ENCODE measurements at places on chromosomes 5 and 9.

DNA sequence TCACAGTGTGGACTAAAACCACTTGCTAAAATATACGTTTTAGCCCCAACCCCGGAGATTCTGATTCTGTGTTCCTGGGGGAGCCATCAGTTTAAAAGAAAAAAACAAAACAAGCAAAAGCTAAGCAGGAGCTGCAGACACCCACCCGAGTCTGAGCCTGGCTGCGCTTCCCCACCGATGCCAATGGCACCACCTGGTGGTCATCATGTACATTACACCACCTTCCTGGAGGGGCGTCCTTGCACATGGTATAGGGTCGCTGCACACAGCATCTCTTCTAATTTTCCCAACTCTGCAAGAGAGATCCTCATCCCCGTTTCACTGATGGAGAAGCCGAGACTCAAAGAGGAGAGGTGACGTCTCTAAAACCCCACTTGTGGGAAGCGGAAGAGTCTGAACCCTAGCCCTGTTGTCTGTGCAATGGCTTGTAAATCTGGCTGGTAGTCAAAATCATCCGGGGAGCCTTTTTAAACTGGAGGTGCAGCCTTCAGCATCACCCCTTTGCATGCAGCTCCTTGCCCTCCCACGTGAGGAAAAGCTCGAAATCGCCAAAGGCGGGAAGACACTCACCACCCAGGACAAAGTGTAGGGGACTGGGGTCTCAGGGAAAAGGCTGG is 23.1 kb upstream of the CNOT6 start:
- DNase-seq, result peak; percentile 72

DNA sequence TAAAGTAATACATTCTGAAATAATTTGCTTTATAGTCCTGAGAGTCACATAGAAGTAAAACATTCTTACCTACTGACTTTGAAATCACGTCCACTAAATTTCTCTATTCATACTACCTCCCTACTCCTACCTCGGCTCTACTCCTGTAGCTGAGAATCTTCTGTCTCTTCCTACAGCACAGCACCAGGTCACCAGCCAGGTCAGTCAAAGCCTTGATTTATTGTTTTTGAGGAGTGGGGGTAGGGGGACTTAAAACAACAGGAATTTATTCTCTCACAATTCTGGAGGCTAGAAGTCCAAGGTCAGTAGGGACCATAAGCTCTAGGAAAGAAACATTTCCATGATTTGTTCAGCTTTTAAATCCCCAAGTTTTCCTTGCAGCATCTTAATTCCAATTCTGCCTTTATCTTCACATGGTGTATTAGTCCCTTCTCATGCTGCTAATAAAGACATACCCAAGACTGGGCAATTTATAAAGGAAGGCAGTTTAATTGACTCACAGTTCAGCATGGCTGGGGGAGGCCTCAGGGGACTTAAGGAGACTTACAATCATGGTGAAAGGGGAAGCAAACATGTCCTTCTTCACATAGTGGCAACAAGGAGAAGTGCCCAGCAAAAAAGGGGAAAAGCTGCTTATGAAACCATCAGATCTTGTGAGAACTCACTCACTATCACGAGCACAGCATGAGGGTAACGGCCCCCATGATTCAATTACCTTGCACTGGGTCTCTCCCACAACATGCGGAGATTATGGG is 49.6 kb upstream of the CCNG1 start:
- no peak for DNase-seq

DNA sequence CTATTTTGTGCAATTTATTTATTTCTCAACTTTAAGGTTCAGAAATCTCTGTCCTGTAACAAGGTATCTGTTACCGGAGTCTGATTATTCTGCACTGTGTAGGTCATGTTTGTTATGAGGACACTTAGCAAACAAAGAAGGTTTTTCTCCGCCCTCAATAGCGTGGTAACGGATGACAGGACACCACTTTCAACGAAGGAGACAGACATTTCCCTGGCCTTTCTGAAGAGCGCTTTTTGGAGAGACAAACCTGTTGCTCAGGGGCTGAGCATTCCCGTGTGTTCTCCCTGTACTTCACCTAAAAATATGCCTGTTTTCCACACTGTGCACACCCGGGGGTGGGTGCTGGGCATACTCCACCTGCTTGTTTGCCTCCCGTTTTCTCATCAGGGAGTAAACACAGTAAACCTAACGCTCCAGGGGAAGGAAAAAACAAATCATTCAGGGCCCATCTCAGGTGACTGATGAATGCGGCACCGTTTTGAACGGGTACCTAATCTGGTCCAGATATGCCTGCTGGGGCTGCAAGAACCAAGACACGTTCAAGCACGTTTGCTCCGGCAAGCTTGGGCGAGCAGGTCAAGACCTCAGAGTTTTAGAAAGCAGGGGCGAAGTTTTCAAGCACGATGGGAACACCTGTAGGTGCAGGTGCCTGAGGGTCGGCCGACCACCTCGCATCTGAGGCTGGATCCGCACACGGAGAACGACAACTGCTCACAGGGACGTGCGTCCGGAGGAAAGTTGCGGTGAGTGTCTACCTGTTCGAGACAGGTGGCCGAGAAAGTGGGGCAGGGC is 859 bp downstream of the RETREG1 start:
- no peak for DNase-seq

- no peak for DNase-seq
Measured at GRCh38 chr9:106438928-106439327, 424.0 kb upstream of the ZNF462 start.

GRCh38 chr9:132319421-132320110 is 35.2 kb downstream of the SETX start:
- no peak for DNase-seq

DNA sequence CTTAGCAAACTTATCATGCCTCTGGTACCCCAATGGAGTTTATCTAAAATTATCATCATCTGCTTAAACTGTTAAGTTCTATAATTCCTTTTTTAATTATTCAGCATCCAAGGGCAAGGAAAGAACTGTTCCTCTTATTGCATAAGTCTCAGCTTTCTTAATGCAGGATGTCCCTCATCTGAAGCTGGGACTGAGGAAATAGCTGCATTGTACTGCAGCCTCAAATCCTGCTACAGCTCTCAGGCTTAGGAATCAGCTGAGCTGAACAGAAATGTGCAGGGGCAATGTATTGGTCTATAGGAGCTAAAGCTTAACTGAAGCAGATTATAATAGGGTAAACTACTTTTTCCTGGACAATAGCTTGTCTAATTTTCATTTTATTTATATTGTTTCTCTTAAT is 48.0 kb downstream of the HAPLN1 start:
- DNase-seq, result no peak

DNA sequence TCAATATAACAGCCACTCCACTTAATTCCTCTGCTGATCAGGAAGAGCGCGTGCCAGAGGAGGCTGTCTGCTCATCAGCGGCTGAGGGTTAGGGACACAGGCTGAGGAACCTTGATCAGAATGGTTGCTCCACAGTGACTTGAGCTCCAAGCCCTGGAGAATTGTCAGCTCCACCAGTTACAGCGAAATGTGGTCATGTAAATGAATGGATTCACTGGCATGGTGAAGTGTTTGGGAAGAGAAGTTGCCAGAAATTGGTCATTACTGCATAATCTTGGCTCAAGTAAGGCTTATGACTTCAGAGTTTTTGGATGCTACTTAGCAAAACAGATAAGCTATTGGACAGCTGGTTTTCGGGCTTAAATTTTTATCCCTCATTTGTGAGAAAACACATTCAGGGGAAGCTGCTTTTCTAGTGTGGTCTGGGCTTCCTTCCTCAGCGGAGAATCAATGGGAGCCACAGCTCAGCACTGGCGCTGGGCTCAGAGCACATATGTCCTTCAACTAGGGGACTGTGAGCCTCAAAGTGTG is 65.0 kb downstream of the PRRT1B start:
- DNase-seq, result no peak

DNA sequence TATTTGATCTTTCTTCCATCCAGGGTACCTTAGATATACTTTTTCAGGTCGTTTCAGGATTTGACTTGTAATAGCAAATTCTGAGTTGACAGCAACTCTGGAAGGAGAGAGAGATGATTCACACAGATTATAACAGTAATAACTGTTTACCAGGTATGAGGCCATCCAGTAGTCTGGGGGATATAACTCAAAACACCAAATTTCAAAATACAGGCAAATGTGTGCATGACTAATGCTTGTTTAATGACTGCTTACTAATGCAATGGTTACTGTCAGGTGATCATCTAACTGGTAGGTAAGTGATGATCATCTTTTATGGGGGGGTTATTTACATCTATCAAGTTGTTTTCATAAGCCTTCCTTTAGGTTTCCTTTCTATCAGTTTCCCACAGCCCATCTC is 412.3 kb downstream of the MAT2B start:
- no peak for DNase-seq

DNA sequence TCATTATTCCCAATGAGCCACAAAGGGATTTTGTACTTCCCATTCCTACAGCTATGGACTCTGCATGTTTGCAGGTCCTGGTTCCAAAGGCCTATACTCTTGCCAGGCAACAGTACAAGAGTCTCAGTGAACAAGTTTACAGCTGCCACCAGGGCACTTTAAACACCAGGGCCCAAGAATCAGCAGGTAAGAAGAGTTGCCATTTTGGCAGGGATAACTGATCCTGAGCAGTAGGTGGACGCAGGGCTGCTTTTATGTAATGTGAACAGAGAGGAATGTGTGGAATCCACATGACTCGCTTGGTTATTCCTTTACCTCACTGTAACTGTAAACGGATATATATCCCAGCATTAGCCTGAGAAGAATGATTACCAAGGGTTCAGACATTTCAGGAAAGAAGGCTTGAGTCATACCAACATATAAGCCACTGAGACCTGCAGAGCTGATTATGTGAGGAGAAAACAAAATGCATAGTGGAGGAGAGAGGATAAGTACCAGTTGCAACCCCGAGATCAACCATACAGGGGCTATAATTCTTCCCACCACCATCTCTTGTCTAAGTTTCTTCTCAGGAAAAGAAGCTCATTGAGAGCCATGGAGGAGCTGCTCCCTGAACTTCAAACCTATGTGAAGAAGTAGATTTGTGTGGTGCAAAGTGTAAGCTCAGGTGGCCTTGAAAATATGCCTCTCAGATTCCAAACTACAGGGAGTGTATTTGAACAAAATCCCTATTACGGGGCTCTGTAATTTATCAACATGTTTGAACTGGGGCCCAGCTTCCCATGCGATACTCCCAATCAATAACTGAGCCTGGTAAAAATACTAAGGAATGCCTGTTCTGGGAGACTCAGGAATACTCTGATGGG is 24.6 kb downstream of the RAPGEF6 start:
- DNase-seq, result peak; percentile 76

GRCh38 chr5:1771149-1772065 is 28.2 kb downstream of the MRPL36 start:
- DNase-seq, result no peak

DNA sequence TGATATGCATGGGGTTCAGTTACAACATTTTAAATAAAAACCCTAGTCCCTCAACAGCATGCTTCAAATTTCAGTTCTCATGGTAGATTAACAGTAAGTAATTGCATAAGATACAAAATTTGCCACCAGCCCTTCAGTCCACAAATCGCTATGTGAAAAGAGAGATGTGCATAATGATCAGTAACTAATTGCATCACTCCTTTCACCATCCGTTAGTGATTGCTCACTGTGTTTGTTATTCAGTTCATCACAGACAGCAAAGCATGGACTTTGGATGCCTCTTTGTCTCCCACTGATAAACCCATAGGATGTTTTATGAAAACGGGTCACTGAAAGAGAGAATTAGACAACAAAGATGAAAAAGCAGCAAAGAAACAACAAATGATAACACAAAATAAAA is 103.2 kb downstream of the MCTP1 start:
- DNase-seq, result no peak

DNA sequence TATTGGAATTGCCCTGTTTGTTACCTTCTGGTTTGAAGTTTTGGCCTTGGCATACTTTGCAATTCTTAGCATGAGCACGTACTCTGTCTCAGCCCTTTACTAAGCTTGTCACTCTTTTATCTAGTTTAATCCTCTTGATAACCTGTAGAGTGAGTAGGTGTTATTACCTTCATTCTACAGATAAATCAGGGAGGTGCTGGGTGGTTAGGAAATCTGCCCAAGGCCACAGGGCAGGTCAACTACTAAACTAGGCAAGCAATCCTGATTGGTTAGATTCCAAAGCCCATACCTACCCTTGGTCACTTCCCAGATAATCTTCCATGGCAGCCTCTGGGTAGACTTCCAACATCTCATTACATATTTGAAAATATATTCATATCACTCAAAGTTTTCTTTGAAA is 65.7 kb downstream of the PCSK5 start:
- peak; percentile 93 for DNase-seq

GRCh38 chr5:978693-979092 is 29.9 kb upstream of the NKD2 start:
- no peak for DNase-seq

DNA sequence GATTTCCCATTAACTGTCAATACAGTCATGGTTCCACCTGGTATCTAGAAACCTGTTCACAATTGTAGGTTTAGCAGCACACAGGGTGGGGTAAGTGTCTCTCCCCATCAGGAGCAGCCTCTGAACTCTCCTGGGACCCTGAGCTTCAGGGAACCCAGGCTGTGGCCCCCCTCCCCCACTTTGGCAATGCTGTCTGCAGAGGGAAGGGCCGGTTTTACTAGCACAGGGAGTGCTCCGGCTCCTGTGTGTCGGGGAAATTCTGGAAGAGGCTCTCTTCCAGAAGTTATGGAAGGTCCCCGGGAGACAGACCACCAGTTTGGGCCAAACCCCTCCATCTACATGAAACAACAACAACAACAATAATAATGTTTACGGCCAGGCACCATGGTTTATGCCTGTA is 9.9 kb downstream of the DAB2IP start:
- no peak for DNase-seq

DNA sequence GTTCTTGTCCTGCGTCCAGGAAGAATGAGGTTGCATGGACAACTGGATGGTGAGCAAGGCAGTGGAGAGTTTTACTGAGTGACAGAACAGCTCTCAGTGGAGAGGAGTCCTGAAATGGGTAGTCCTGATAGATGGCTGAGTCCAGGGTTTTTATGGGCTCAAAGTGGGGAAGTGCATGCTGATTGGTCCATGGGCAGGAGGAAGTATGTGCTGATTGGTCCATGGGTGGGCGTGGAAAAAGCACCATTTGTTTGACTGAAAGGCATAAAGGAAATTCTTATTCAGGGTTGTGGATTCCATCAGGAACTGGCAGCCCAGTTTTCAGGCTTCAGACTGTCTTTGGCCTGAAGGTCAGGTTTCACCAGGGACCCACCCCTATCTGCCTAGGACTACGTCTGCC is 10.6 kb downstream of the FSD1L start:
- no peak for DNase-seq

GRCh38 chr5:158382473-158382872 is 523.5 kb upstream of the CLINT1 start:
- peak; percentile 60 for DNase-seq

GRCh38 chr5:22787398-22787797 is 65.7 kb downstream of the CDH12 start:
- no peak for DNase-seq

- no peak for DNase-seq
Measured at GRCh38 chr9:133487331-133487725, 8.4 kb upstream of the SLC2A6 start.

GRCh38 chr5:30551618-30552017 is 641.9 kb upstream of the CDH6 start:
- no peak for DNase-seq
